ENCODE measurements at places on chromosomes 4 and X. TPM values are rescaled to one million over a fixed set of nuclear protein-coding genes. Genes with fewer than 3 reads are reported as not detected.

The GYPA gene
- total RNA-seq = not detected

The FAM13A gene
- 6.6 TPM for total RNA-seq

The FAM53A gene
- 1.2 TPM for total RNA-seq

The UFSP2 gene
- total RNA-seq = 15.1 TPM

The TXK gene
- 0.31 TPM for total RNA-seq

The TCEAL7 gene
- not detected for total RNA-seq

The RAB39B gene
- 0.69 TPM for total RNA-seq
